C1 segment of cervical spinal cord (tissue), 14 donors: ENCODE measurements at places on chromosomes 11 and 22.
A peak's percentile ranks its signal among the peaks of the same experiment; 100 is the strongest.

DNA sequence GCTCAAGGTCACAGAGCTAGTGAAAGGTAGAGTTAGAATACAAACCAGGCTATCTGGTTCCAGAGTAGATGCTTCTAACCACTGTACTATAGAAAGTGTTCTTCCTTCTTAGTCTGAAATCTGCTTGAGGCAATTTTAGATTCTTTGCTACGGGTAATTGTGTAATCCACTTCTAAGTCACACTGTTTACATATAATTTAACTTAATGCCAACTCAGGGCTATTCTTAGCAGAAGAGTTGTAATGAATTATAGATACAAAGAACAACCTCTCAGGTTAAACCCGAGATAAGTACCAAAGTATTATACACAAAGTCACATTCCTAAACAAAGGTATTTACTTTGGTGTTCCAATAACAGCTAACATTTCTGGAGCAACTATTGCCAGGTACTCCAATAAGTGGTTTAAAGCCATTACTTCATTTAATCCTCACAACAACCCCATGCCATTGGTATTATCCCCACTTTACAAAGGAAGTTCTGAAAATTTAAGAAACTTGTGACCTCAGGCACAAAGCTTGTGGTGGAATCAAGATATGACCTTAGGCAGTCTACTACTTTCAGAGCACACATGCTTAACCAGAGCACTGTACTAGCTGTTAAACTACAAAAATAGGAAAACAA, 31.1 kb upstream of the DDI1 start:
- no peak for DNase-seq

GRCh38 chr11:13939961-13940906, 22.3 kb upstream of the SPON1 start:
- DNase-seq: no peak

- DNase-seq: no peak
Observed at GRCh38 chr11:111631666-111632039, 29.4 kb downstream of the SIK2 start.

DNA sequence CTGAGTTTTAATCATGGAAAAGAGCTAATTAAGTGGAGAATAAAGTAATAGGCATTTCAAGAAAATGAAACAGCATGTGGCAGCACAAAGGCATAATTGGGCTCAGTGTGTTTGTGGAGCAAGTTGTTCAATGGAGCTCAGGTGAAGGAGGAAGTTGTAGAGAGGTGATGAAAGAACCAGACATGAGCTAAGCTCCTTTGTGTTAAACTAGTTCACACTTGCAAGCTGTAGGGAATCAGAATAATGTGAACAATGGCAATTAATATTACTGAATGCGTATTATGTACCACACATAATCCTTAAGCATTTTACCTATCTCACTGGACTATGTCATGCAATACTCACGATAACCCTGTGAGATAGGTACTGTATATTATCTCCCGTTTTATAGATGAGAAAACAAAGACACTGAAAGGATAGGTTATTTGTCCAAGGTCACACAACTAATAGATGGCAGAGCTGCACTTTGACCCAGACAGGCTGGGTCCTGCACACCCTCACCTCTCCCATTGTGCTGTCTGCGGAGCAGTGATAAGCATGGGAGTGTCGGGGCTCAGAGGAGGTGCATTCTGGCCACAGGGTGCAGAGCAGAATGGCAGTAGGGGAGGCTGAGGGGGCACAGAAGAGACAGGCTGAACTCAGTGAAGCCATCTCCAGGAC, 8.9 kb downstream of the OLFML1 start:
- DNase-seq: no peak

GRCh38 chr11:108338750-108339149, 115.9 kb downstream of the ATM start:
- no peak for DNase-seq

DNA sequence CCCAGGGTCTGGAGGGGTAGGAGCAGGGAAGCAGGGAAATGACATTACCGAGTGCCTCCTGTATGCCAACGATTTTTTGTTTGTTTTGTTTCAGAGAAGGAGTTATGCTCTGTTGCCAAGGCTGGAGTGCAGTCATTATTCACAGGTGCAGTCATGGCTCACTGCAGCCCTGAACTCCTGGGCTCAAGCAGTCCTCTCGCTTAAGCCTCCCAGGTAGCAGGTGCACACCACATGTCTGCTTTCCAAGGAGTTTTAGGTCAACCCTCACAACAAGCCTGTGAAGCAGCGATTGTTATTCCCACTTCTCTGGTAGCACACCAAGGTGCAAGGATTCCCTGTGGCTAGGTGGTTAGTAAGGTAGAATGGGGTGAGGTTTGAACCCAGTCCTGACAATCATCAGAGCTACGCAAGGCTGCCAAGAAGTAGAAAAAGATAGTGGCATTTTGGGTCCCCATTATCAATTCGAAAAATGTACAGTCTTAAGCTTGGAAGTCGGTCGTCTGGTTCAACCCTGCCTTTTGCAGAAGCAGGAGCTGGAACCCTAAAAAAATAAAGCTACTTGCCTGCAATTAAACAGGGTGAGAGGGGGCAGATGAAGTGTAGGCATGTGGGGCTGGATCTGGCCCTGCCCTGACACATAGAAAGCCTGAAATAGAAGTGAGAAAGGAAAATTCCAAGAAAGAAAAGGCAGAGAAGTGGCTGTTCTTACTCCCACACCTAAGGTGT, 9.1 kb downstream of the UCP3 start:
- no peak for DNase-seq

GRCh38 chr11:77206264-77207018, 78.4 kb downstream of the MYO7A start:
- no peak for DNase-seq

DNA sequence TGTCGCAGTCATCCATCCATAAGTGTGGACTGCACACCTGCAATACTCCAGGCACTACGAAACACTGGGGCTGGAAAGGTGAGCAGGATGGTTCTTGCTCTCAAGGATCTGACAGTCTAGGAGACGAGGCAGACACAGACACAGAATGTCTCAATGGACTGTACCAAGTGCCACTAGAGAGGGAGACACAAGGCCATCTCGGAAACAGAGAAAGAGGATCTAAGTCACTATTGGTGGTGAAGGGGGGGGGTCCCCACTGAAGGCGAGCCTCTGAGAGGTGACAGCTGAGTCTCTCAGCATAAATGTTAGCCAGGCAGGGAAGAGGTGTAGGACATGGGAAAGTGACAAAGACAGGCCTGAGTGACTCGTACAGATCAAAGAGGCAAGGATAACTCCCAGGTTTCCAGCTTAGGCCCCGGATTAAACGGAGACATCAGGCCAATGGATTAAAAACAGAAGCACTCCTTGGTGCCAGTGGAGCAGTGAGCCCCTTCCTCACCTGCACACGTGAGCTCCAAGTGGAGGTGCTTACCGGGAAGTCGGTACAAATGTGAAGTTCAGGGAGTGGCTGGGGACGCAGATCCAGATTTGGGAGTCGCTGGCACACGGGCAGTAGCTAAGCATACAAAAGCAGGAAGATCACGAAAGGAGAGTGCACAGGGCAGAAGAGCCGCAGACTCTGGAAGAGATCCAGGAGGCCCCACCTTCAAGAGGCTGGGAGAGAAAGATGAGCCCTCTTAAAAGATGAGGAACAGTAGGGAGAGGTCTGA, 117.2 kb downstream of the MICAL3 start:
- no peak for DNase-seq

- no peak for DNase-seq
Observed at GRCh38 chr11:9231848-9232177, 33.3 kb downstream of the DENND5A start.

DNA sequence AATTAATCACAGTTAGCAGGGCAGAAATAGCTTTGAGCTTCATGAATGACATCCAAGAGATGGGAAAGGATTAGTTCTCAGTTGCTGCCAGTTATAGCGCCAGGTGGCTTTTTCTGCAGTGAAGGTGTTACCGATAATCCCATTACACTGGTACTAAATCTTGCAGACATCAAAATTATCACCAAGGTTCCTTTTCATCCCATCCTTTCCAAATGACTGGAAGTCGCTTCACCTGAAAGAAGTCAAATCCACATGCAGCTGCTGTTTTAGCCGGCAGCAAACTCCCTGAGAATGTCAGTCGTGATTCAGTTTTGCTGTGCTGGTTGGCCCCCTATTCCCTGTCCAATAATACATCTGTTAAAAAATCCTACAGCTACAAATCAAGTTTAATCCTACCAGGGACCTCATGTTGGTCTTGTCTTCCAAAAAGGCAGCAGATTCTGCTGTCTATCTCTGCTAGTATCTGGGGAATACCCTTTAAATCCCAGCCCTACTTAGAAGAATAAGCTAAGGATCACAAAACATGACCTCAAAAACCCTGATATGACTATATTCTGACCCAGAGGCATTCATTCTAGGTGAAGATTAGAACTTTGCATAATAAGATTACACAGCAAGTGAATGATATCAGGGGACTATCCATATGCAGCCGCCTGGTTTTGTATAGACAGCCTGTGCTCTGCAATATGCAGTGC, 31.7 kb downstream of the IMMP1L start:
- no peak for DNase-seq

DNA sequence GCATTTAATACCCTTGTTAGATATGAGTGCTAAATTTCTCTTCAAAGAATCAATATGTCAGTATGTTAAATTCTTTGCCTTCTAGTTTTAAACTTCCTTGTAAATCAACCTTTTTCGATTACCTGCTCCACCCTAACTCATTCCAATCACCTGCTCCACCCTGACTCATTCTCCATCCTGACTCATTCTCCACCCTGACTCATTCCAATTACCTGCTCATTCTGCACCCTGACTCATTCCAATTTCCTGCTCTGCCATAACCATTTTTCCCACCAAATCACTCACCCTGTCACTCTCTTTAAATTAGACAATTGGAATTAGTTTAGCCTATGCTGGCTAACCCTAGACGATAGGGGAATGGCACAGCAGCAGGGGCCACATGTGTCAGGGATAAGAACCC, 519.5 kb upstream of the LRRC4C start:
- DNase-seq: no peak

DNA sequence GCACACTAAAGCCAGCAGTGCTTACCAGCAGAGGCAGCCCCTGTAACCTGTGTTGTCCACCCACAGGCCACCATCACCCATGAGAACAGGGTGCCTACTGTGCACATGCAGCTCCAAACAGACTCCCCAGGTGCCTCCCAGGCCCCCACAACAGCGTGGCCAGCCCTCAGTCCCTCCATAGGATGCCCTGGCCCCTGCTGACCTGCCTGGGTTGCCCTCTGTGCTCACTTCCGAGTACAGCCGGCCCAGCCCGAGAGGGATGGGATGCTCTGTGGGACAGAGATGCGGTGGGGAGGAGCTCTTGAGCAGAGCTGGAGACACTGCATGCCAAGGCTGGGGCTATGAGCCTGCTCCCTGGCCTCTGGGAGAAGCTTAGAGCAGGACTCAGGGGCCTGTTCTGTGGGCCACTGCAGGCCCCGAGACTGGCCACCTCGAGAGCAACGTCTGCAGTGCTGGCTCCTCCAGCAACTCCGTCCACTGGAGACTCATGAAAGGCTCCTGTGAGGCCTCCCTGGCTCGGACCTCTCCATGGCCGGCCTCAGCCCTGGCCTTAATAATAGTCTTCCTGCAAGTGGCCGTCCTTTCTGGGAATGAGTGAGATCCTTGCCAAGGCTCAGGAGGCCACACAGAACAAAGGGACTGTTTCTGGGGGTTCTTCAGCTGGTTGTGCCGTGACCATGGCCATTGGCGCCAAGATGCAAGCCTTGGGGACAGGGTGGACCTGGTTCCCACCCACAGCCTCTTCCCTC, 27.0 kb downstream of the FADS2 start:
- peak; percentile 79 for DNase-seq

GRCh38 chr22:22755778-22756100, 111.3 kb downstream of the GGTLC2 start:
- DNase-seq: no peak

GRCh38 chr11:131868629-131869507, 498.5 kb downstream of the NTM start:
- DNase-seq: no peak

DNA sequence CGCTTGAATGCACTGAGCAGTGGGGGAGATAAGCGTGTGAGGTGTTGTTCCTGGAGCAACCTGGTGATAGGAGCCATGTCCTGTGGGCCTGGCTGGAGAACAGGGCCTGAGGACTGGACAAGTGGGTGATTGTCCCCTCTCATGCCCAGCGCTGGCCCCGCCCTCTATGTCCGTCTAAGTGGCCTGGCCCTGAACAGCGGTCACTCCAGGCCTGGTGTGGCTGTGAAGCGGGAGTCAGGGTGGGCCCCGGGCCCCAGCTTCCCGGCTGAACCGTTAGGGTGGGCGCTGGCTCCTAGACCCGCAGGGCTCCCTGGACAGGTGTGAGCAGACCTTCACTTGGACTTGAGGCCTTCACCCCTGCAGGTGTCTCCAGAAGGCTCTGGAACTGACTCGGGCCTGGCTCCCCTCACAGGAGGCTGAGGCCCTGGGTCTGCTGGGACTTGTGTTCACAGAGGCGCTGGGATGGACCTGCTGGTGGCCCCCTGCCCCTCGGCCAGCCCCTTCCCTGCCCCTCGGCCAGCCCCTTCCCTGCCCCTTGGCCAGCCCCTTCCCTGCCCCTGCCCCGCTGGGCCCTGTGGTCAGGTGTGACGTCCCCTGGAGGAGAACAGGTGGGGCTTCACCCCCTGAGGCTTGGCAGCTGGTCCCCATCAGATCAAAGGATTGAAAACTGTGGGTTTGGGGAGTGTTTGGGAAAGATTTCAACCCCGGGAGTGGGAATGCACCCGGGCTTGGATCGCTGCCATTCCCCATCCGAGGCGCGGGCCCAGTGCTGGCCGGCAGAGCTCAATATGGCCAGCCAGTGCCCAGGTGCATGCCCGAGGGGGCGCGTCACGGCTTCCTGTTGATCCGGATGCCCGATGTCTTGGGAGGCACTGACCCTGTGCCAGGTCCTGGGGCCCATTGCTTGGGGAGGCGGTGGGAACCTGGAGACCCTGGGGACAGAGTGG, 3.2 kb upstream of the MUC6 start:
- DNase-seq: no peak

DNA sequence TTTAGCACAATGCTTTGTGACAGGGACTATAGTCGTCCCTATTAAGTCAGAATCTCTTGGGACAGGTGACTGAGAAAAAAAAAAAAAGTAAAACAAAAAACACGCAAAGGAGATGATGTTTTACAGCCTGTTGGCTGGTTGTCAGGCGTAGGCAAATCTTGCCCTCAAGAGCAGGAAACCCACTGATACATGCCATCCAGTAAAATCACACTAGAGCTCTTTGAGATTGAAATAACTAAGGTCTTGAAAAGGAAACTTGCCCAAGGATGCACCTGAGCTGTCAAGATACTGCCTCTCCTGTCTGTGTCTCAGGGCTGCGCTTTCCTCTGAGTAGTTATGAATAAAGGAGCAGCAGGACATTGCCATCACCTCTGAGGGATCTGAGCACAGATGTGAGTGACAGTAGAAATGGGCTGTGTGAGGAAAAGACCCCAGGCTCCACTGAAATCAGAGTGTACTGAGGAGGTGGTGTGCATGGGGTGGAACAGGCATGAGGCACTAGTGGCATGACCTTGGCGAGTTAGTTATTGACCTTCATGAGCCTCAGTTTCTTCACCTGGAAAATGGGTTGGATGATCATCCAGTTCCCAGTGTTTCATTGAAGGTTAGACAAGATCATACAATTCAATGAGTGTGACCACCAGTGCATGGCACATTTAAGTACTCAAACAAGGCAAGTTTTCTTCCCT, 23.3 kb downstream of the MICAL2 start:
- no peak for DNase-seq
